Effector memory CD4-positive, alpha-beta T cell (primary cell): ENCODE measurements at places on chromosomes 4 and X.

DNA sequence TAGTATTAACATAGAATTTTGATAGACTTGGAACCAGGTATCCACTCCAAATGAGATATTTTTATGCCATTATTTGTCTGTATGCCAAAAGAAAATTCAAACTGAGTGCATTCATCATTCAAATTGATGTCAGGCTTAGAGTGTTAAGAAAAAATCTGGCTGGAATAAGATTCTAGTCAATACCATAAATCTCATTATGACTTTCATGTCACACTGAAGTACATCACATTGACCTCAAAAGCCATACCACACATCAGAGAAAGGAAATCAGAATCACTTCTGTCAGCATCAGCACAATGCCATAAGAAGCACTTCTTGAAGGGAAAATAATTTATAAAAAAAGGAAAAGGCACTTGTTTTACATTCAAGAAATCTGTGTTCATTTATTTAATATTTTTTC is 119.0 kb upstream of the BMP3 start:
- DNase-seq = no peak

DNA sequence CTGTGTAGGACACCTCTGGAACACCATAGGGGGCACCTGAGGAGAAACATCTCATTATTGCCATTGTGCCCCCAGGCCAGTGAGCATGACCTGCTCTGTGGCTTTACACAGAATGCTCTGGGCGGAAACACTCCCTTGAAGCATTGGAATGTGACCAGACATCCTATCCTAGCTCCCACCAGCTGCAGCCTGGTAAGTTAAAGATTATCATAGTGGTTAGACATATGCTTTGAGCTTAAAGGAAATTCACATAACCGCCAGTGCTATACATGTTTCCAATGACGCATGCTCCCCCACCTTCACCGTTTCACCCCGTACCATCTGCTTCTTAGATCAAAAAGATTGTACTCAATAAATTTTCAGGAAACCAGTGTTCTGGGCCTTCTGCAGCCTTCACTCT is 217.7 kb upstream of the CENPE start:
- DNase-seq = no peak

- no peak for DNase-seq
Measured at GRCh38 chr4:31193521-31193920, 473.4 kb downstream of the PCDH7 start.

GRCh38 chr4:74056114-74056857 is 17.8 kb upstream of the CXCL3 start:
- no peak for DNase-seq

GRCh38 chr4:186258216-186258811 is 7.7 kb upstream of the F11 start:
- DNase-seq = no peak

GRCh38 chr4:14083150-14083549 is 455.6 kb upstream of the BOD1L1 start:
- DNase-seq = no peak

DNA sequence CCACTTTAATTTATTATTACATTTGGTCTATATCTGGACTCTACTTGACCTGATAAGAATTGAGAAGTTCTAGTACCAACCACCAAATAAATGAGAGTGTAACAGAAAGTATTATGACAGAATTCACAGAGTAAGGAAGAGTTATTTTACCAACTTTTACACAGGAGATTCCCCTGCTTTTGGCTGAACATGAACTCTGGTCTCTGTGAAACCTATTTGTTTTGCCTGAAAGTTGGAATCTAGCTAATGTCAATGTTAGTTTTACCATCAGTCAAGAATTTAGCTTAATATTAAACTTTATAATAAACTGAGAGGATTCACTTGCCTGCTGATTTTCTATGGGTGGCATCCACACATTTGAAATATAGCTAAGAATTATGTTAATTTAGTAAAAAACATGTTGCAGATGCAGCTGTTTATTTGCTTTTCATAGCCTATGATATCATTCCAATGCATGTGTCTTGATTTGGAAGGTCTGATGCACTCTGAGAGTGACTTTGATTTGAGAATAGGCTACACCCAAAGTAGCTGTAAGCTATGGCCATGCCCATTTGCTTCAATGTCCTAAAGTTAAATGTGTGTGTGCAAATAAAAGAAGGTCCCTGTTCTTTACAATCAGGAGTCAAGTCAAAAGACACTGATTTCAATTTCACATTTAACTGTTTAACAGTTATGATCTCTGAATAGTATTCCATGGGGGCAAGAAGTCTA is 150.9 kb upstream of the RASGEF1B start:
- DNase-seq = no peak

GRCh38 chrX:27996132-27996531 is 14.9 kb upstream of the DCAF8L1 start:
- no peak for DNase-seq

- DNase-seq = no peak
Measured at GRCh38 chr4:145891958-145892357, 46.7 kb downstream of the ZNF827 start.

- DNase-seq = no peak
Measured at GRCh38 chr4:105714932-105715331, 6.3 kb downstream of the GSTCD start.

DNA sequence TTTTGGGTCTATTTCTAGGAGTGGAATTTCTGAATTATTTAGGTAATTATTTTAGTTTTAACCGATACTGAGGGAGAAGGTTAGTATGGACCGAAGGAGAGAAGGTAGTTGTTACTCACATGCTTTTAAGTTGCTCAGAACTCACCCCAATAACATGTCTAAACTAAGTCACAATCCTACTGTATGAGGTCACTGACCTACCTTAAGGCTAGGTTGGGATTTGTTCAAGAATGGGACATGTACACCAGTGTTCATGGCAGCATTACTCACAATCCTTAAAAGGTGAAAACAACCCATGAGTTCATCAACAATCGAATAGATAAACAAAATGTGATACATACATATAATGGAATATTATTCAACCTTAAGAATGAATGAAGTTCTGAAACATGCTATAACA is 90.5 kb downstream of the MSN start:
- no peak for DNase-seq

GRCh38 chr4:61877893-61878292 is 677.8 kb downstream of the ADGRL3 start:
- DNase-seq = no peak

DNA sequence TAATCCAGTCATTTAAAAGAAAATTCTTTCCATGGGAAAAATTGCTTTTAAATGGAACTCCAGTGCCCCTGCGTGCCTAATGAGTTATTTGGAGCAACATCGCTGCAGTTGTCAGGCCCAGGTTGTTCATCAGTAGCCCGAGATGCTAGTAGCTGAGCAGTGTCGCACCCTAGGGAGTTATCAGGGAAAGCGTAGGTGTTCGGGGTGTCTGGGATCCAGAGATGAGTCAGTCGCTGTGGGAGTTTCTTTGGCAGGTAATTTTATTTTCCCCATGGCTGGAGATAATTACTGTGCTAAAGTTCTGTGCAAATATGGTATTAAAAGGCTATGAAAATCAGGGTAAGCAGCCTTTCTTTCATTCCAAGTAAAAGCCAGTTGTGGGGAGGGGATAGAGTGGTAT is 49.4 kb downstream of the ANXA3 start:
- DNase-seq = no peak

- DNase-seq = no peak
Measured at GRCh38 chrX:14864631-14865030, 8.2 kb downstream of the FANCB start.

DNA sequence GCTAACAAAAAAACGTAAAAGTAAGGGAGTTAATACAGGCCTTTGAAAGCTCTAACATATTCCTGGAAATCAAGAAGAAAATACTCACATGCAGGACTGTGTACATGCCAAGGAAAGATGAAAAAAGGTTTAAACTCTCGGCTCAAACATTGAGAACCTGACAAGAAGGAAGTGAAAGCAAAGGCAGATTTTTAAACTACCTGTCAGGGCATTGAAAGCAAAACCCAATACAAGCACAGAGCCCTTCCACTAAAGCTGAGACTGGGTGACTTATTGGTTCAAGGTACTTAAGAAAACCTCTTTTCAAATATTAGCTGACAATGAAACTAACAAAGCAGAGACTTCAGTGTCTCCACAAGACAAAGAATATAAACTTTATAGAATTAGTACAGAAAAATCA is 313.0 kb upstream of the GRID2 start:
- no peak for DNase-seq

DNA sequence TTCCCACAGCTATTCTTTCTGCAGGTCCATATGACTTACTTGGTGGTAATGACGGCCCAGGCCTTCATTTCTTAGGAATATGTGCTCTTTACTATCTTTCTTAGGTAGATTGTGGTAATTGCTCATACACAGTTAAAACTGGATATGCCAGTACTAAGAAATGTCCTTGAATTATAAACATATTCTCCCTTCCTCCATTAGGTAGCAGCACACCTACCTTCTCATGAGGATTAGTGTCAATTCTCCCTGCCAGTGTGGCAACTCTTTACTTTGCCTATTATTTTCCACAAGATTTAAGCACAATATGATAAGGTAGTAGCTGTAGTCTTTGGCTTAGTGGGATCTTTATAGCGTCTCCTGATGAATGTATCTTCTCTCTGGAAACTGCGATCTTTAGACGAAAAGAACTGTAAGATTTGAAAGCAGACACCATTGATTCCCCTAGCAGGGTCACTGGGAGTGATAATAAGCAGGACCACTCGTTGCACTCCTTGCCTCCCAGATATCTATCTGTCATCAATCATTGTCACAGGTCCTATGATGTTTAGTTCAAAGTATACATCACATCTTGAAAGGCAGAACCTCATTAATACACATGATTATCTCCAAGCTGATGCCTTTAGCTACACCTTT is 1240.7 kb downstream of the C4orf33 start:
- no peak for DNase-seq

DNA sequence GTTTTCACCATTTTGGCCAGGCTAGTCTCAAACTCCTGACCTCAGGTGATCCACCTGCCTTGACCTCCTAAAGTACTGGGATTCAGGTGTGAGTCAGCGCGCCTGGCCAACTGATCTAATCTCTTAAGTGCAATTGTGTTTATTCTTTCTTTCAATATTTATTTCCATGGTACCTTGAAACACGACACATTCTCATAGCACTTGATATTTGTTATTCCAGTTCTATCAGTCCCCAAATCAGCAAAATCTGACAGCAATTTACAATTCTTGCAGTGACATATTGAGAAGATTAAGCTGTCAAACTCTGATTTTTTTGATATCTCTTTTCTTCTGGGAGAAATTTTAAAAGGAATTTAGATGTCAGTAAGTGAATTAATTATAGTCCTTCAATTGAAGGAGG is 218.1 kb upstream of the FAT4 start:
- DNase-seq = no peak

- no peak for DNase-seq
Measured at GRCh38 chr4:131419147-131419546, 1729.9 kb upstream of the PCDH10 start.

DNA sequence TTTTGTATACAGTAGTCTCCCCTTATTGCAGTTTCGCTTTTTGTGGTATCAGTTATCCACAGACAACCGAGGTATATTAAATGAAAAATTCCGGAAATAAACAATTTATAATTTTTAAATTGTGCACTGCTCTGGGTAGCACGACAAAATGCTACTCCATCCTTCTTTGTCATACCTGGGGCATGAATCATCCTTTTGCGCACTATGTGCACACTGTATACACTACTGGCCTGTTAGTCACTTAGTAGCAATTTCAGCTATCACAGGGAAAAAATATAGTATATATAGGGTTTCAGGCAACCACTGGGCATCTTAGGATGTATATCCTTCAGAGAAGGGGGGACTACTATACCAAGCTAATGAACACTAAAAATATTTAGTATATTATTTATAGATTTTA is 198.8 kb upstream of the FAT4 start:
- no peak for DNase-seq

DNA sequence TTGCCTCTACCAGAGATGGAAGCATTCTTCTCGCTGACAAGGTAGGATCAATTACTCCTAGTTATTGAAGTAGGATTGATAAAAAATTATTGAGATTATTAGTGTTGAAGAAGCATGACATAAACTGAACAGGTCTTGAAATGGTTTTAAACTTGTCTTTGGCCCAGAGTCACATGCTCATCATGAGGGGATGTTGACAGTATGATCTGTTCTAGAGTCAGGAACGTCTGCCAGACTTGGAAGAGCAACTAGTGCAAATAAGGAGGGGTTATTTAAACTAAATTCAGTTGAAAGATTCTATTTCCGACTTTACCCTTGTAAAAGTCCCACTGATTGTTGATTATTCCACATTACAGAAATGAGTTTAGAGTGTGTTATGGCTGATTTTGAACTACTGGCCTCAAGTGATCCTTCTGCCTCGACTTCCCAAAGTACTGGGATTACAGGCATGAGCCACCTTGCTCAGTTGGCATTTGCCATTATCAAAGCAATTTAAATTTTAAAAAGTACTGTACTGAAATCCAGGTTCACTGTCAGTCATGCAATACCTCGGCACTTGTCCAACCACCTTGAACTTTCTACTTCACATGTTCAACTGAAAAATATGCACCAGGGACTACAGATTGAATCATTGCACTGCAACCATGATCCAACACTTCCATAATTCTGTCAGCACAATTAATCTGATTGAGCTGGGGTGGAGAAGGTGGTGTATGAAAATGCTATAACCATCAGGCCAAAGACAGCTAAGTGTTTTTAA is 19.7 kb downstream of the FABP2 start:
- DNase-seq = no peak

DNA sequence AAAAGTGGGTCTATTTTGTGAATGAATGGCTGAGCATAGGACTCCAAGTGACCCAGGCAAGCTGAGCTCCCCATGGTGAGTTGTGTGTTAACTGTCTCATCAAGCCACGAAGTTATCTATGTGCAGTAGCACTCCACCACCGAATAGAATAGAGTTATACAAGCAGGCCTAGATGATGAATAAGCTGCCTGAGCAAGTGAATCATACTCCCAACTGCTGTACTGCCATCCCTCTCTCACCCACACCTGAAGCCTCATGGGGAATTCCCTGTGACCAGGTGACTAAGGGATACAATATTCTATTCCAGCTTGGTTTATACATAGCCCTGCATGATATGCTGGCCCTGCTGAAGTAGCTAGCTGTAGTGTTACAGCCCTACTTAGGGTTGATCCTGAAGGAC is 38.7 kb downstream of the KDM5C start:
- no peak for DNase-seq

DNA sequence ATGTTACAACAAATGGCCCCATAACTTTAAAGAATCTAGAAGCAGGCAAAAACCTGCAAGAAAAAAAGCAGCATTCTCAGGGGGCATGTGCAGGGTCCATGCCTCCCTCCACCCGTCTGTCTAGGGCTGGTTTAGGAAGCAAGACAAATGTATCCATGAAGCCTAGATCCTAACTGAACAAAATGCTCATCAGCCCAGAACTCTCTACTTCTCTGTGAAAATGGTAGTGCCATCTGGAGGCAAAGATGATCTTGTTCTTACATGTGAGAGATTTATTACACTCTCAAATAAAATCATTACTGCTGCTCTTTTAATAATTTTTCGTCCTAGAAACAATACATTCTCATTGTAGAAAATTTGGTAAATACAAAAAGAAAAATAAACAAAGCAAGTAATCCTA is 26.7 kb downstream of the NR3C2 start:
- DNase-seq = no peak

DNA sequence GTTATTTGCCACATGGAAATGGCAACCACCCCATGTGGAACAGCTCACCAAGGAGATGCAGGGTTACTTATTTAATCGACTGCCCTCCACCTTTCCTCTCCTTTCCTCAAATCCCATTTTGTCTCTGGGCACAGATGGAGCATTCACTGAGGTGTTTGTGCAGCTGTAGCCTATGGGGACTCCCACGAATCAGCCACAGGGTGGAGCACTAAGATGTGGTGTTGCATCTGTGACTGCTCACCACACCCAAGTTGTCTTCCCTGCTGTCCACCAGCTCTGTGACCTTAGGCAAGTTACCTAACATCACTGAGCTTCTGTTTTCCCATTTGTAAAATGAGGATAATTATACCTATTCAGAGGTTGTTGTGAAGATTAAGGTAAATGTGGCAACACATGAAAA is 252.4 kb upstream of the CPEB2 start:
- no peak for DNase-seq
